ENCODE measurements at places on chromosomes 5 and 9.

DNA sequence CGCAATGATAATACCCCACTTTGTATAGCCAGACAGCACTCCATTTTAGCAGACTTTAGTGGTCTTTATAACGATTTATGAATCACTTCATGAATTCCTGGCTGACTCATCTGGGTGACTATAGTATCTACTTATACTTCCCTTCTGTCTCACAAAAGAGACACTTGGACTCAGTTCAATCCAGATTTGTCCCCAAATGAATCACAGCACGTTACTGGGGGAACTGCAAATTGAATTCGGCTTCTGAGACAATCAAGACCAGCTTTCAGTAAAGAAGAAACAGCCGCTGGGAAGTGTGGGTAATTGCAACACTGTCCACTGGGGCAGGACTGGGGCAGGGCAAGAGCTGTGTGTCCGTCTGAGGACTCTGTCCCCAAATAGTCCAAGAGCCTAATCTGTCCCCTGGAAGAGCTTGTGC lies 337.3 kb upstream of the RFX3 start:
- DNase-seq: no peak

DNA sequence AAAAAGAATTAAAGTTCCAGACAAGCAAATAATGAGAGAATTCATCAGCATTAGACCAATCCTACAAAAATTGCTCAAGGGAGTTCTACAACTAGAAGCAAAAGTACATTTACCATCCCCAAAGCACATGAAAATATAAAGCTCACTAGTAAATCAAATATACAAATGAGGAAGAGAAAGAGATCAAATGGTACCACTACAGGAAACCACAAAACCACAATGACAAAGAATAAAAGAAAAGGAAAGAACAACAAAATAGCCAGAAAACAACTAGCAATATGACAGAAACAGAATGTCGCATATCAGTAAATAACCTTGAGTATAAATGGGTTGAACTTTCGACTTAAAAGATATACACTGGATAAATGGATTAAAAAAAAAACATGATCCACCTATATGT lies 739.0 kb downstream of the DTWD2 start:
- DNase-seq: no peak

GRCh38 chr9:133987946-133988665 lies 4.0 kb downstream of the VAV2 start:
- no peak for DNase-seq

- DNase-seq: no peak
Measured at GRCh38 chr5:5025774-5026408, 114.2 kb upstream of the ADAMTS16 start.

- no peak for DNase-seq
Measured at GRCh38 chr5:139051392-139051791, 146.8 kb downstream of the SIL1 start.

DNA sequence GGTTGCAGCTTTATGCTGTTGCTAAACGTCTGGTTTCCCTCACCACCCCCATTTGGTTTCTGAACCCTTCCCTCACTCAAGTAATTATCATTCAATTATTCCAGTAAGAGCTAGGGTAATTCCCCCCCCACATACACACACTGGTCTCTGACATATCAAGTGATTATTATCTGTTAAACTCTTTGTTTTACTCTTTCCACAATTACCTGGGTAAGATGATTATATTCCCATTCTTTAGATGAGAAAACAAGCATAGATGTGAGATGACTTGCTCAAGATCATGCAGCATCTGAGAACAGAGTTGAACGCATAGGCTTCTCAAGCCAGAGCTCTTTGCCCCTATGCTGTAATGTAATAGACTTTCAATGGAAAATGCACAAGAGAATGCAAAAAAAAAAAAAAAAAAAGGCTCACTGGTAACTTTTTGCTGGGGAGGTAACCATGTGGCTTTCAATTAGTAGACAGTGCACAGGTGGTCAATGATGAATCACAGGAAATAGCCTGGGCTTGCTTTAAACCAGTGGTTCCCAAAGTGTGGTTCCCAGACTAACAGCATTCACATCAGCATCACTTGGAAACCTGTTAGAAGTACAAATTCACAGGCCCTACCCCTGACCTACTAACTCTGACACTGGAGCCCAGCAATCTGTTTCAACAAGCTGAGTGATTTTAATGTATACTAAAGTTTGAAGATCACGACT lies 87.6 kb downstream of the PIK3R1 start:
- DNase-seq: no peak

- no peak for DNase-seq
Measured at GRCh38 chr5:179348843-179349242, 3.6 kb upstream of the ADAMTS2 start.

- DNase-seq: no peak
Measured at GRCh38 chr9:86202338-86202882, 57.0 kb downstream of the C9orf153 start.

DNA sequence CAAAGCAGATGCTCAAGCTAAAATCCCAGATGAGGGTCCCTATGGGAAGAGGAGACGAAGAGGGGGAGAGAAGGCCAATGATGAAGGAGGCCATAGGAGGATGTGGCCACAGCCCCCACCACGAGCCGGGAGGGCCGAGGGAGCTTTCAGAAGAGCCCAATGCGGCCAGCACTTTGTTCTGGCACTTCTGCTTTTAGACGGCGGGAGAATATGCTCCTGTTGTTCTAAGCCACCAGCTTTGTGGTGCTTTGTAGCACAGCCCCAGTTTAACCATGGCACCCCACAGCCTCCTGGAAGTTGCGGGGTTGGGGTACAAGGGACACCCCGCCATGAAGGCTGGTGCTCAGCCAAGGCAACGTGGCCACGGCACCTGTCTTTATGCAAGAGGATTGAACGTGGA lies 33.4 kb downstream of the LPCAT1 start:
- no peak for DNase-seq

- no peak for DNase-seq
Measured at GRCh38 chr5:126462239-126463014, 39.2 kb downstream of the GRAMD2B start.

- DNase-seq: no peak
Measured at GRCh38 chr9:100739208-100739607, 161.3 kb downstream of the CAVIN4 start.

DNA sequence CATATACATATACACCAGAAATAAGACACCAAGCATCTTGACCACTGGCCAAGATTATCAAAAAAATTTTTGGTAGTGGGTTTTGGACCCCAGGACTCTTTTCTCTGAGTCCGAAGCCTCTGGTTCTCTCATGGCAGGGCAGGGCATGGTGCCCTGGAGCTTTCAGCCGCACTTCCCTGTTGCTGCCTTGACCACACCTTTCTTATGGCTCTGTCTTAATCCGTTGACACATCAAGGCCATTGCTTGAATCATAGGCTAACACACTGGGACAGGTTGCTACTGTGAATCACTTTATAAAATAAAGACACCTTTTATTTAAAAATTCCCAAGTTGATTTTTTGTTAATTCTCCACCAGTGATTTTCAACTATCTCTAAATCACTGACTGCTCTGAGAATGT lies 45.4 kb upstream of the CAST start:
- no peak for DNase-seq

DNA sequence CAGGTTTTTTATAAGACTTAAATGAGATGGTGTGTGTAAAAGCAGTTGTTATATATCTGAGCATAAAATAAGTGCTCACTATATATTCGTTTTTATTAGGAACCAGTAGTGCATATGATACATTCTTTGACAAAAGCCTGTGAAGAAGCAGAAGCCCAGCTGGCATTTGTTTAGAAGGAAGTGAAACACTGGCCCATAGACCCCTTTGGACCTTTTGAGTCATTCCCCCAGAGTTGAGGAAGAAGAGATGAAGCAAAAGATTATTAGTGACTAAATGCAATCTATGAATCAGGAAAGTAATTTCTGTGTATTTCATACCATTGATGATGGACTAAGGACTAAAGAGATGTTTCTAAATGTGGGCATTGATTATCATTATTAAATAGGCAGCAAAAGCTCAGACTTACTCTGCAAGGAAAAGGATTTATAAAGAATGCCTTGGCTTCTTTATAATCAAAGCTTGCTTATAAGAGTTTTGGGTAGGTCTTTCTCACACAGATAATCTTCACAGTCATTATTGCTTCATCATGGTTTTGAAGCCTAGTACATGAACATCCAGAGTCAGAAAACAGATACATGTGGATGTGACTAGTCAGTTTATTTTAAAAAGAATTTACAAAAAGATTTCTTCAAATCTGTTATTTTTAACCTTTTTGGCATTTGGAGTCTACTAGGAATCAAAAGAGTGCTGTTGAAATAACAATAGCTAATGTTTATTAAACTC lies 16.9 kb upstream of the FER start:
- DNase-seq: no peak

GRCh38 chr5:90184764-90185163 lies 224.8 kb downstream of the CETN3 start:
- no peak for DNase-seq

- peak; percentile 97 for DNase-seq
Measured at GRCh38 chr9:136539427-136540421, 6.1 kb downstream of the NOTCH1 start.

GRCh38 chr9:105399117-105399516 lies 48.7 kb upstream of the FSD1L start:
- no peak for DNase-seq

- DNase-seq: no peak
Measured at GRCh38 chr5:142644640-142645361, 41.1 kb downstream of the FGF1 start.

DNA sequence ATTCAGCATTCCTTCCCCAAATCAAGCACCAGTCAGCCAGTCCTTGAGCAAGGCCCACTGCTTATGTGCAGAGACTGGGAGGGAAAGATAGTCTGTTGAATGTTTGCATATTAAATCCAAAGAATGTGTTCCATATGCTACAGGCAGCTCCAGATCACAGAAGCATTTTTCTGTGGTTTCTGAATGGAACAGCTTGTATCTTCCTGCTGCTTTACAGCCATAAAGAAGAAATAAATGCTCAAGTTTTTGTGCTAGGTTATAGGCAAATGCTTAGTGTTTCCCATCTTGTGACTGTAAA lies 310.3 kb downstream of the TRIM36 start:
- no peak for DNase-seq

DNA sequence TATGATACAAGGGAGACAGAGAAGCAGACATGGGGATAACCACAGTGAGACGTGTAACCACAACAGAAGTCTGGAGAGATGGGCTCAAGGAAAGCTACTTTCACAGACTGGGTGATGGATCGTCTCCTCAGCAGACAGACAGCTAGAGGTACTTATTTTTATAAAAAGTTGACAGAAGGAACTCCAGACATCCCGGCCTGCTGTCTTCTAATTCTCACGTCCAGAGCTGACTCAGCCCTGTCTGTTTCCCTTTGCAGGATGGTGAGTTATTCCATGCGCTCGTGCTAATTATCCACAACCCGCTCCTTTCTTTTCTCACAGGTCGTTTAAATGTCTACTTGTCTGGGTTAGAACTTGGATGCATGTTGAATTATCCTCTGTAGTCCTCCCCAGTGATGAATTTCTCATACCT lies 304.5 kb downstream of the CWC27 start:
- no peak for DNase-seq

DNA sequence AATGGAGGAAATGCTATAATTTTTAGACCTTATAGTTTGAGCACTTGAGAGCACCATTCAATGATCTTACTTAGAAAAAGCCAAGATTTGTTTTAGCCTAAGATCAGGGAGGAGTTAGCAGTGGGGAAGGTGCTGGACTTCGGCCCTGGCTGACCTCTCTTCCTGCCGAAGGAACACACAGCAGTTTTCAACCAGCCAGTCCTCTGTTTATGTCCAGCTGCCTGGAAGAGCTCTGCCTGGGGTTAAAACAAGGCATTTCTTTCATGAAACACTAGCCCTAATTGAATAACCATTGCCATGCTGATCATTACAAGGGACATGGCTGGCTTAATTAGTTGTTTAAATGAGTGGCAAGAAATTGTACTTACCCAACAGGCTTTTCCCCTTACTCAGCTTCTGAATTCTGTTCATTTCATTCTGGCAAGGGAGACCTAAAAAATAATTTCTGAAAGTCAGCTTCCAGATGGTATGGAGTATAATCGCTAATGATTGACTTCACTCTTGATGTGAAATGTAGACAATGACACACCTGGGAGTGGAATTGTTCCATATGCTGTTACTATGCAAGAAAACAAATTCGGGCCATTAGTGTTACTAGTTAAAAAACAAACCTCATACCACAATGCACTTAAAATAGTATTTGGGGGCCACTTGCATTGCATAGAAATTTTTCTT lies 514.2 kb downstream of the SPOCK1 start:
- no peak for DNase-seq

DNA sequence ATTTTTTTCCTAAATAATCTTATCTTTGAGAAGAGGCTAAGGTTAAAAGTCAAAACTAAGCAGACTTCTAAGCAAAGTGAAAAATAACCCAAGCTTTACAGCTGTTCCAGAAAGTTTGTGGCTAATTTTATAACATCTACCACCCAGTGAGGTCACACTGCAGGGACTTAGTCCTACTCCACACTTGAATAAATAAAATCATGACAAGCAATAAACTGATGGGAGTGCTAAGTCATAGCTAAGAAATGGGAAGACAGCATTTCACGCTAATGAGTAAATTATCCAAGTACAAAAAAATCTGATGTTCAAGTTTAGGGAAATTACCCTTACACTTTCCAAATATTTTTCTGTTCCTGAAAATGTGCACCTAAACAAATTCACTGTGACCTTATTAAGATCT lies 47.7 kb downstream of the ZNF608 start:
- no peak for DNase-seq

DNA sequence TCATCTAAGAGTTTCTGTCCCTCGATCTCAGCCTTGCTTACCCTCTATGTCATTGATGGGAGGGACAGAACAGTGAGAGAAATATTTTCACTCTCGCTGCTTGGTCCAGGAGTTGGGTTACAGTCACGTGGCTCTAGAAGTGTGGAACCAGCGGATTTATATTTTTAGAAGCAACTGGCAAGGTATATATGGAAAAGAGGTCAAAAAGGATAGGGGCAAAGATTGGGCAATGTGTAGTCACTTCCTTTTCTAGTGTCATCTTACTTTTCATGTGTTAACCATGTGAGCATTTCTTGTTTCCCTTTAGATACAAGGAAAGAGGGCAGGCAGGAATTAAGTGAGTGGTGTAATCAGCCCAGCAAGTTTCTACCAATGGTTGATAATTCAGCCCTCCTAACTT lies 111.5 kb upstream of the ZNF366 start:
- DNase-seq: no peak

DNA sequence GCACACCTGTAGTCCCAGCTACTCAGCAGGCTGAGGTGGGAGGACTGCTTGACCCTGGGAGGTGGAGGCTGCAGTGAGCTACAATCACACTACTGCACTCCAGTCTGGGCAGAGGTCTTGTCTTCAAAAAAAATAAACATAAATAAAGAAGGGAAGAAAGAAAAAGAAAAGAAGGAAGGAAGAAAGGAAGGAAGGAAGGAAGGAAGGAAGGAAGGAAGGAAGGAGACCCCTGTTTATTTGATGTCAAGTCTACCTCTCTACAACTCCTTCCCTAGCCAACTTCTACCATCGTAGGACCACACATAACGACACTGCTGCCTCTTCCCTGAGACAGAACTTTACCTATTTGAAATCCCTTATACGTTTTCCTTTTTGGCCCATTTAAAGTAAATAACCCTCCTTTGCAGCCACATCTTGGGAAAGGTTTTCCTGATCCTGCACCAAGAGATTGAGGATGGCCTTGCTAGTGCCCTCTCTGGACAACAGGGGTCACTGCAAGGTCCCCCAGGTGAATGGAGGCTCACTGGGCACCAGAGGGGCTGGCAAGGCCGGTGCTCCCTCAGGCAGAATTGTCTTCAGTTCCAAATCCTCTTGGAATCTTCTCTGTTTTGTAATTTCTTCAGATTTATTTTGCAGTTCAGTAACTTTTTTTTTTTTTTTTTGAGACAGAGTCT lies 10.5 kb downstream of the RPS14 start:
- DNase-seq: no peak

- no peak for DNase-seq
Measured at GRCh38 chr5:80760680-80761079, 105.9 kb upstream of the DHFR start.

GRCh38 chr5:156913719-156914370 lies 49.2 kb downstream of the TIMD4 start:
- DNase-seq: no peak
